T-helper 2 cell (primary cell): ENCODE measurements at places on chromosomes 7 and 10.

GRCh38 chr7:133912916-133913697 lies 214.0 kb upstream of the LRGUK start:
- no peak for DNase-seq

DNA sequence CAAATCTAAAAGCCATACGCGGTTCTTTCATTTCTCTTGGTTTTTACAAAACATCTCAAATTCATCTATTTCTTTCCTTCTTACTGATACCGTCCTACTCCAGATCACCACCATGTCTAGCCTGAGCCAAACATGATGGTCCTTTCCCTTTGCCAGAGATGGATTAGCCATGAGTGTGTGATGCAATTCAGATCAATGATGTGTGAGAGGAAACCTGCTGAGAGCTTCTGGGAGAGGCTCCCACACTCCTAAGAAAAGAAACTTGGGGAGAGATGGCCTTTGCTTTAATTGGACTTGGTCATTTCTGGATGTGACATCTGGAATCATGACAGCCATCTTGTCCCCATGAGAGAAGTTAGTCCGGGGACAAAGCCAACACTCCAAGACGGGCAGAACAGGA lies 367.2 kb downstream of the FGFR2 start:
- no peak for DNase-seq

GRCh38 chr7:107580716-107581383 lies 804 bp downstream of the BCAP29 start:
- DNase-seq: no peak

DNA sequence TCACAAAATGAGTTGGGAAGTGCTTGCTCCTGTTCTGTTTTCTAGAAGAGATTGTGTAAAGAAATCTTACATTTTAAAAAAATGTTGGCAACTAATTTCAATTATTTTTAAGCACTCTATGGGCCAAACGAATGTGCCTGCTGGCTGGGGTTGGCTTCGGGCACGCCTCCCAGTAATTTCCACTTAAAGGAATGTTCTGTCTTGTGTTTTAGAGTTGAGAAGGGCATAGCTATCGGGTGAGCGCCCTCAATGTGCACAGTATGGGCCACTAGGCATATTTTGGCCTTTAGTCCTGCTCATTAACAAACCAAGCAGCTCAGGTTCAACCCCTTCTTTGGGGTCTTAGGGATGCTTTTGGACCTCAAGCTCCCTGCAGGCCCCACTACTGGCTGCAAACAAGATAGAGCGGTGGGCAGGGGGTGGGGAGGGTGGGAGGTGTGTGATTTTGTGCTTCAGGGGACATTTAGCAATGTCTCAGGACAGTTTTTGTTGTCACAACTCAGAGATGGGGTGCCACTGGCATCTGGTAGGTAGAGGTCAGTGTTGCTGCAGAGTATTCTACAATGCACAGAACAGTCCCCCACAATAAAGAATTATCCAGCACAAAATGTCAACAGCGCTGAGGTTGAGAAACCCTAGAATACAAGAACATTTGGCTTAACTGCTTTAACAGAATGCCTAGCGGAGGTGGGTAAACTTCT lies 40.7 kb downstream of the TACC2 start:
- DNase-seq: no peak

- no peak for DNase-seq
These were observed 38.1 kb downstream of the FAM107B start for GRCh38 chr10:14736600-14737081.

DNA sequence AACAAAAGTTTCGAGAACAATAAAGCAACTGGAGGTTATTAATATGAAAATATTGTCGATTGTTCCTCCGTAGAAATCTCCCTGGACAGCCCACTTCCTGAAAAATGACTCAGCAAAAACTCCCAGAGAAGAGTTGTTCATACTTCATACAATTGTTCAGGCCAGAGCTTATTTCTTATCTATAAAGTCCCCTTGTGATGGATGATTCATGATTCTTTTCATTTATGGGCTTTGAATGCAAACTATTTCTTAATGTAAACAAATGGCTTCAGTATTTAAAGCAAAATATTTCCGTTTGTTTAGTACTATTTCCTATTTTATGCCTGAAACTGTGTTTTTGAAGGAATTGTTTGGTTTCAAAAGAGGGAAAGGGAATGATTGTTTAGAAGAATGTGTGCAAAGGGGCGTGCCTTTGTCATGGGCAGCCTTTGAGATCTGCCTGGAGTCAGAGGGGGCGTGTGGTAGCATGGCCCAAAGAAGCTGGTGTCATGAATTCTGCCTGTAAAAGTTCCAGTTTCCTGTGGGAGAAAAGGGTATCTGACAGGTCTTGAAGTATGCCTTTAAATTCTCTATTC lies 26.2 kb upstream of the EXOC6 start:
- no peak for DNase-seq
